NCI-H1436 (cell line): ENCODE measurements at places on chromosomes 11 and 22.

- DNase-seq = no peak
These were observed 38.4 kb downstream of the NOX4 start for GRCh38 chr11:89452780-89453179.

DNA sequence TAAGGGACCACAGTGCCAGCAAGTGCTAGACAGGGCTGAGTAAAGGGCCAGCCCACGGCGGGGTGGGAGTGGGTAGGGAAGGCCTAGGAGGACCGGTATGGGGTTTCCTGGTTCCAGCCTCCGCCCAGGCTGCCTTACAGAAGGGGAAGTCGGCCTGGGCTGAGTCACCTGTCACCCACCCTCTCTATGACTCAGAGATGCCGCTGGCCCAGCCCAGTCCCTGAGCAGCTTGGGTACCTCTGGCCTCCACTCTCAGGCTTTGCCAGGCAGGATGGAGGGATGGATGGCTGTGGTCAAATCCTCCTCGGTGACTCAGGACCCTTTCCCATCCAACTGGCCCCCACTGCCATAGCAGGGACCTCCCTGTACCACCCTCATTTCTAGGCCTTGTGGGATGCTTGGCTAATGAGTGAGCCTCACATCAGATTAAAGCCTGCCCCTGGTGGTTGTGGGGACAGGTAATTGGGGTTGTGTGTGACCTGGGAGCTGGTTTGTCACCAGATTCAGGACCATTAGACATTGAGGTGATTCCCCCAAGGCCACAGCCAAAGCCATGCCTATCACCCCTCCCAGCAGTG lies 13.9 kb downstream of the SLC35E4 start:
- no peak for DNase-seq

GRCh38 chr11:117835576-117835975 lies 11.0 kb upstream of the FXYD2 start:
- DNase-seq = no peak

DNA sequence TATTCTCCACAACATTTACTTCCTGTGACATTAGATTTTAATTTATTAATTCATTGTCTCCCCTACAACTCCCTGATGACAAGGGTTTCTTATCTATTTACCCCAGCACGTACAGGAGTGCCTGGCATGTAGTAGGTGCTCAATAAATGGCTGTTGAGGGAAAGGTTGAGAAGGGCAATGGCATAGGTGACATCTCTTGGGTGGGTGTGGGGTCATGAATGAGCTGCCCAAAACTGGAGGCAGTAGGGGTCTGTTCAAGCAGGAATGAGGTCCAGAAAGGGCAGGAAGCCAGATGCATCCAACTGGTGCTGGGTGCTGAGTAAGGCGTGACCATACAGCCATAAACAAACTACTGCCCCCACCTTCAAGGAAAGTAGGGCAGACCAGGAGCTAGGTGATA lies 2.8 kb downstream of the VWCE start:
- DNase-seq = no peak

- DNase-seq = no peak
These were observed 467 bp downstream of the ESS2 start for GRCh38 chr22:19143967-19144400.

DNA sequence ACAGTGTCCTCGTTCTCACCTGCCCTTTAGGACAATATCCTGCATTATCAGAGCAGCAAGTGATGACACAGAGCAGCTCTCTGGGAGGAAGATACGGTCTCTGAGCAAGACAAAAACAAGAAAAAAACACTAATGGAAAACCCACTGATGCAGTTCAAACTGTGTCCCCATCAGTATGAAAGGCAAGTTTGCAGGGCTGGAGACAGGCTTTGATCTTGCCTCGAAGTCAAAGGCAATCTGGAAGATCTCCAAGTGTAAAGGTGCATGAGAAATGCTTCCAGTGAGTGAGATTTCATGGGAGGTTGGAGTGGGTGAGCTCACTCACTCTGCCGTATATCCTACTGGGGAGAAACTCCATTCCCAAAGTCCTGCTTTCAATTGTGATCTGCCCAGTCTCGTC lies 157.5 kb downstream of the KIRREL3 start:
- DNase-seq = no peak

DNA sequence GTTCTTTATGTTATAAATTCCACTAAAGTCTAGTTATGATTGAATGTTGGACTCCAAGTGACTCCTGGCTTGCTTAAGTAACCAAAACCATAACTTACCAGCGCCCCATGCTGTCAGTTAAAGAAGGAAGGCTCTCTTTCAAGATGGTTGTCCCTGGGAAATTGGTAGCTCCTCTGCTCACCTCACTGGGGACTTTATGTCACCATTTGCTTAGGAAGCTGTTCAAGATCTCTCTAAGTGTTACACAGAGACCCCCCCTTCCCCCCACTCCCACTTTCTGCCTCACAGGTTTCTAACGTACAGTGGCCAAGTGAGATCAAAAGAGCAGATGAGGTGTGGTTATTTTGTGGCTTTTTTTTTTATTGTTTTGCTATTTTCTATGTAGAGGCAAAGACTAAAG lies 301.8 kb downstream of the AASDHPPT start:
- DNase-seq = no peak

GRCh38 chr11:61739966-61740365 lies 12.5 kb upstream of the MYRF start:
- no peak for DNase-seq

GRCh38 chr22:23520863-23521440 lies 59.1 kb downstream of the IGLL1 start:
- DNase-seq = no peak
